Activated naive CD4-positive, alpha-beta T cell (primary cell): ENCODE measurements at places on chromosomes 7 and 10.

DNA sequence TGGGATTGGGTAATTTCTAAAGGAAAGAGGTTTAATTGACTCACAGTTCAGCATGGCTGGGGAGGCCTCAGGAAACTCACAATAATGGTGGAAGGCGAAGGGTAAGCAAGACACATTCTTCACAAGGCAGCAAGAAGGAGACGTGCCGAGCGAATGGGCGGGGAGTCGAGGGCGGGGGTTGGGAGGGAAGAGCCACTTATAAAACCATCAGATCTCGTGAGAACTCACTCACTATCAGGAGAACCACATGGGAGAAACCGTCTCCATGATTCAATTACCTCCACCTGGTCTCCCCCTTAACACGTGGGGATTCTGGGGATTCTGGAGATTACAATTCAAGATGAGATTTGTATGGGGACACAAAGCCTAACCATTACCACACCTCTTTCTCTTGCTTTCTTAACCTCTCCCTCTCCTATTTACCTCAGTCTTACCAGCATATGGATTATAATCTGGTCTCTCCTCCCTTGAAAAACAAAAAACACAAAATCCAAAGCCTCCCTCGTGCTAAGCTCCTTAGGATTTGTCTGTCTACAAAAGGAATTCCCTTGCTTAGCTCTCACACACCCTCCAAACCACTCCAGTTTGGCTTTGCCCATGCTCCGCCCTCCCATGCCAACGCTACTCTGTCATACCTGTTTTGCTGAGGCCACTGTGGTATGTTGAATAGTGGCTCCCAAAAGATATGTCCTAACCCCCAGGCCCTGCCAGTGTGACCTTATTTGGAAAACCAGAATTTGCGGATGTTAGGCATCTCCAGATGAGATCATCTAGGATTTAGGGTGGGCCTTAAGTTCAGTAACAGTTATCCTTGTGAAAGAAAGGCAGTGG is 19.6 kb upstream of the EFCAB10 start:
- DNase-seq = no peak

DNA sequence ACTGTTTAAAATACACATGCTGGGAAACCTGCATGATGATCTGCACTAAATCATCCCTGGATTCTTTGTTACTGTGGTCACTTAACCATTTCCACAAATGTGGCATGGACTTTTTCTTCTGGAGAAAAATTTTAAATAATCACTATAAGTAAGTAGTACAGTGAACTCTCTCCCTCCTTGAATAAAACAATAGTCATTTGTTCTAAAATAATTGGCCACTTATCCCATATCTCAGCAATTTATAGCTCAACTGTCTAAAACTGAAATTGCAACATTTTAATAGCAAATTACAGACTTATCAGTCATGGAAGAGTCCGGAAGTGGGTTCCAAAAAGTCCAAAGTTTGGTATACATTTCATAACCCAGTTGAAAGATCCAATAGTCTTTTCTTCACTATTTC is 90.9 kb downstream of the MTERF1 start:
- no peak for DNase-seq

- DNase-seq = no peak
These were observed 218.6 kb downstream of the THSD7A start for GRCh38 chr7:11613292-11613930.

- DNase-seq = no peak
These were observed 91.1 kb upstream of the DNAJB12 start for GRCh38 chr10:72445851-72446250.

- no peak for DNase-seq
These were observed 182.2 kb upstream of the PCDH15 start for GRCh38 chr10:54983255-54983654.

- DNase-seq = no peak
These were observed 131.2 kb downstream of the ARHGAP22 start for GRCh38 chr10:48473704-48474103.

DNA sequence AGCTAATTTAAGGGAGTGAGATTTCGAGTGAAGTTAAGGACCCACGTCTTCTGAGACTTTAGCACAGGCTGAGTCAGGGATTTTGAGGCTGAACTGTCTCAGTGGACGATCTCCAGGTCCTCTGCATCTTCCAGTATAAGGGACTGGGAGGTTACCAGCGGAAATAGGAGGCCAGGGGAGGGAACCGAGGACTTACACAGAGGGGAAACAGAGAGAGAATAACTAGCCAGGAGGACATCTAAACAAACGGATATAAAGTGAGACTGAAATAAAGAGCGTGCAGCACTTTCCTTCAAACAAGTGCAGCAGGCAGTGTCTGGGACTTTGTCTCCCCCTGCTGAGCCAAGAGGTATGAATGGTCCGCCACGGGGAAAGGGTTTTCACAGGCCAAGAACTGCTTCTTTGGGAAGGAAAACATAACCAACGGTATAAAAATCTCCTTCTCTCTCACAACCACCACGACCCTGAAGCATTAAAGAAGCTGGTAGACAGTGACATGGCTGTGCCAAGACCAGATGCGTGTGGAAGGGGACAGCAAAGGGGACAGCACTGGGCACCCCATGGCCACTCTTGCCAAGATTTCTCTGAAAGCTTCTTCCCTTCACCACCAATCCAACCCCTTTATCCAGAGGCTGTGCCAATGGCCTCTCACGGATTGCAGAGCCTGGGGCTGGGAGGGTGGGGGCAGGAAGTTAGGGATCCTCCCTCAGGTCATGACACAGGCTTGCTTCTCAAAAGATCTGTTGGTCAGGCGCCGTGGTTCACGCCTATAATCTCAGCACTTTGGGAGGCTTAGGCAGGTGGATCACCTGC is 72.0 kb downstream of the SLC37A3 start:
- no peak for DNase-seq

GRCh38 chr10:27207350-27207749 is 33.2 kb downstream of the ACBD5 start:
- DNase-seq = no peak

DNA sequence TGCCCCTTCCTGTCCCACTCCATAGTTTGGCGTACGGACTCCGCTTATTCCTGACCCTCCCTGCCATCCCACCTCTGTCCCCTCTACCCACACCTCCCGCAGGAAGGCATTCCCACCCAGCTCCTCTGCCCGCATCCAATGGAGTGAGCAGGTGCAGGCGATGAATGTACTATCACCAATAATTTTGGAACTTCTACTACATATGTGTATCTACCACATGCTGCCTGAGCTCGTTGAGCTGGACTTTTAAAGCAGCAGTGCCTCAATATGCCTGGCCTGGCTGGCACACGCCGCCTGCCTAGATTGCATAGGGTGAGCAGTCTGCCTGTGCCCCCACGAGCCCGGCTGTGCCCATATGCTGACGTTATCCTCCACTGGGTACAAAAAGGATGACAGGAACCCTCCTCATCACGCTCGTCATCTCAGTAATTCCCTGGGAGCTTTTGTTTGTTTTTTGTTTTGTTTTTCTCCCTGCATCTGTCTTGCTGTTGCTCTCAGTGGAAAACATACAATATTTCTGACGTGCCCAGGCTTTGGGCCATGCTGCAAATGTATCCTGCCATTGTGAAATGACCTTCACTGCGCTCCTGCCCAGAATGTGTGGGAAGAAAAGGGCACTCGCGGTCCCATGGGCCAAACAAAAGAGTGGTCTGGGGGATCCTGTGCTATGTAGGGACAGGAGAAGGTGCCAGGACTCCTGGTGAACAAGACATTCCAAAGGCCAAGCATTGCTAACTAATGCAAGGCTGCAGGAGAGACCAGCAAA is 302.8 kb downstream of the PTPRN2 start:
- no peak for DNase-seq

DNA sequence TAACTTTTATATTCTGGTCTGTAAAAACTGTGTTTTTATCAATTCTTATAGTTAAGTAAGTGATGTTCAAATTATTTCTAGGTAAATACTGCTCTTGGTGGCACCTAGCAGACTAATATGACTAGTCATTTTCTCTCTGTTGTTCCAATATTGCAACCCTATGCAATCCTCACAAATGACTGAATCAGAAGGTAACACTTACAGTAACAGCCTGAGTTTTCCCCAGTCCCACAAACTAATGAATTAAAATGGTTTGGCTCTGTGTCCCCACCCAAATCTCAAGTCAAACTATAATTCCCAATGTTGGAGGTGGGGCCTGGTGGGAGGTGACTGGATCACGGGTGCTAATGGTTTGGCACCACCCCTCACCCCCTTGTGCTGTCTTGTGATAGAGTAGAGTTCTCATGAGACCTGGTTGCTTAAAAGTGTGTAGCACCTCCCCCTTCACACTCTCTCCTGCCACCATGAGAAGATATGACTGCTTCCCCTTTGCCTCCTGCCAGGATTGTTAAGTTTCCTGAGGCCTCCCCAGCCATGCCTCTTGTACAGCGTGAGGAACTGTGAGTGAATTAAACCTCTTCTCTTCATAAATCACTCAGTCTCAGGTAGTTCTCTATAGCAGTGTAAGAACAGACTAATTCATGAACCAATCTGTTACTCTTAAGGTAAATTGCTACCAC is 43.5 kb downstream of the MTPN start:
- DNase-seq = no peak

DNA sequence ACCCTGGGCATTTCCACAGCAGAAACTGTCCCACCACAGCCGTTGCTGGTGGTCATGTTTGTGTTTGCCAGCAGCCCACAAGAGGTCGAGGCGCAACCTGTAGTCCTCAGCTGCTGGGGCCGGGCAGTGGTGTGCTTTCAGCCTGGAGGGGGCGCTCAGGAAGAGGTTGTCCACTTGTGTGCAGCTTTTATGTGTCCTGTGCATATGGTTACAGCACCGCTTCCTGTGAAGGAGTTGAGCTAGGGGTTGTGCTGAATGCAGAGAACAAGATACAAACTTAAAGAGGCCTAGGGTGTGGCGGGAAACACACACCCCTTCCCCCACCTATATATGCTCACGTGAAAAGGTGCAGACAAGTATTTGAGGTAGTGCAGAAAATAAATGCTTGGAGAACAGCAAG is 29.5 kb upstream of the PFKFB3 start:
- DNase-seq = peak; percentile 50

- no peak for DNase-seq
These were observed 229.2 kb downstream of the CELF2 start for GRCh38 chr10:11246752-11247467.

- DNase-seq = no peak
These were observed 357.6 kb downstream of the DPP6 start for GRCh38 chr7:154409703-154410311.

DNA sequence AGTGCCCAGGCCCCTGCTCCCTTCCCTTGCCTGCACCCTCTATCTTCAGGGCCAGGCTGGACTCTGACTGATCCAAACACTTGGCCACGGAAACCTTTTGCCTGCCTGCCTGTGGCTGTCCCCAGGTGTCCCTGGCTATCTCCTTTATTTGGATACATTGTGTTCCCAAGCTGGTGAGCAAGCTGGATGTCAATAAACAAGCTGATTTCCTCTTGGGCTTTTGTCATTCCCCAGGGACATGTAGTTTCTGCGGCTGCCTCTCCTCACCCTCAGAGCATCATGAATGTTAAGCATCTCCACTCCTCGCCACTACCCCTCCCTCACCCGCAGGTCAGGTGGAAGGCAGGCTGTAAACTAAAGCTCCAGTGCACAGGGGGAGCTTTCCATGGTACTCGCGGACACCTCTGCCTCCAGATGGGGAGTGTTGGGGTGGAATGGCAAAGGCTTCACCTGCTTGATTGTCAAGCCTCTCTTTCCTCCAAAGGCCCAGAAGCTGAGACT is 6.9 kb downstream of the GHRHR start:
- DNase-seq = no peak

DNA sequence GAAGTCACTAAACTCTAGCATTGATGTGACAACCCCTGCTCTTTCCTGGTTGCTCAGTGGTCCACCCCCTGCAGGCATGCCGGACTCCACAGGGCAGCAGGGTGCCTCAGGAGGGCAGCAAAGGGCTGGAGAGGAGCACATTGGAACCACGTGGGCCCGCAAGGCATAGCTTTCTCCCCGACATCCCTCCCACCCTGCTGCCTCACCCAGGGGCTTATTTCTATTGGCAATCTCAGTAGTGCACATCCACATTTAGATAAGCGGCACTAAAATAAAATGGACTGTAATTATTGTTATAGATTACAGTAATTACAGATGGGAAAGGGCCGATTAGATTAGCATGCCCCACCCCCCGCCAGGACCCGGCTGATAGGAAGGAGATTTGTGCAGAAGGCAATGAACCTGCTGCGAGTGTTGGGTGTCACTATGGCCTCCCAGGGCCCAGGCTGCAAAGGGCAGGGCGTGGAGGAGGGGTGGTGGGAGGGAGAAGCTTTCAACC is 580.1 kb downstream of the GRID1 start:
- DNase-seq = no peak

GRCh38 chr7:74324531-74325209 is 35.5 kb downstream of the CLIP2 start:
- no peak for DNase-seq

- no peak for DNase-seq
These were observed 52.7 kb downstream of the CARD11 start for GRCh38 chr7:2990949-2991470.

- DNase-seq = no peak
These were observed 162.1 kb upstream of the FOXK1 start for GRCh38 chr7:4519819-4520520.

DNA sequence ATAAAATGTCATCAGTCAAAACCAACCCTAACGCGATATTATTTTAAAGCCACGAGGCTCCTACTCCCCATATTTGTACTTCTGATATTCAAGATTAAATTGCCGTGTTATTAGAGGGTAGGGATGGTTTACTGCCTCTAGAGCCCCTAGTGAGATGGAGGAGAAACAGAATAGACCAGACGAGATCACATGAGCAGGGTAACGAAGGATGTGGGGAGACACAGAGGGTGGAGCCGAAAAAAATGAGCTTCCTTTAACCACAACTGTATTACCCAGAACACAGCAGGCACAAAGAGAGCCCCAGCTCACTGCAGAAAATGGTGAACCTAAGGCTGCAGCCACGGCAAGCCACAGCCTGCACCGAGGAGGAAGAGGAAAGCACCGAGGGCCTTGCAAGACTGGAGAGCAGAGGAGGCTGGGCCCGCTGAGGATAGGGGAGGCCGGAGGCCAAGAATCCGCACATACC is 14.3 kb downstream of the ZC3HAV1 start:
- DNase-seq = peak; percentile 66

- peak; percentile 10 for DNase-seq
These were observed 538.7 kb downstream of the DNAJB6 start for GRCh38 chr7:157875230-157876179.

DNA sequence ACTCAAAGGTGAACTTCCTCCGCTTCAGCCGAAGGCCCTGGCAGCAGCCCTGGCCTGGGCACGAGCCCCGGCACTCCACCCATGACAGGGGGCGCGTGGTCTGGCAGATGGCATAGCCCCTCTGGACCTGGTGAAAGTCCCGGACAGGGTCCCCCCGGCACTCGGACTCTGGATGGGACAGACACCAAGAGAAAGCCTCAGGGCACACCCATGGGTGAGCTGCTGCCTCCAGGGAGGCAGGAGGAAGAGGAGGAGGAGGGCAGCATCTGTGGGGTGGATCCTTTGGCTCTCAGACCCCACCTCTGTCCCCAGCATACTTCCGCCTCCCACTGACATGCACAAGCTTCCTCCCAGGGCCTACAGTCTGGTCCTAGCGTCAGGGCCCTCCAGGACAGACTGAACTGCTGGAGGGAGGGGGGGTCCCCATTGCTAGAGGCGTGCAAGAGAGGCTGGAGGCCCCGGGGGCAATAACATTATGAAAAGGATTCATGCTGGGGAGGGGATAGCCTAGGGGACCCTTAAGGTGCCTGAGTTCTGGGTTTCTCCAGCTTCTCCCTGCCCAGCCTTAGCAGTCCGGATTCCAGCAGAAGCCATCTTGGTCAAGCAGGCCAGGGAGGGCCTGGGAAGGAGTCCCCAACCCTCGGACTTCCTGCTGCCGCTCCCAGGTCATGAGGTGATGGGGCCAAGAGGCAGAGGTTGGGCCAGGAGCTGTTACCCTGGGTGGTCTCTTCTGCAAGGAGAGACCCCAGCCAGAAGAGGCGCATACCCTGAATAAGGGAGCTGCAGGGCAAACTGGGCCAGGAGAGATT is 169.3 kb downstream of the LCOR start:
- DNase-seq = no peak
